CD4-positive, alpha-beta T cell (primary cell): ENCODE measurements at places on chromosomes 5 and 9. TPM values are rescaled to one million over a fixed set of nuclear protein-coding genes. Genes with fewer than 3 reads are reported as not detected.

DNA sequence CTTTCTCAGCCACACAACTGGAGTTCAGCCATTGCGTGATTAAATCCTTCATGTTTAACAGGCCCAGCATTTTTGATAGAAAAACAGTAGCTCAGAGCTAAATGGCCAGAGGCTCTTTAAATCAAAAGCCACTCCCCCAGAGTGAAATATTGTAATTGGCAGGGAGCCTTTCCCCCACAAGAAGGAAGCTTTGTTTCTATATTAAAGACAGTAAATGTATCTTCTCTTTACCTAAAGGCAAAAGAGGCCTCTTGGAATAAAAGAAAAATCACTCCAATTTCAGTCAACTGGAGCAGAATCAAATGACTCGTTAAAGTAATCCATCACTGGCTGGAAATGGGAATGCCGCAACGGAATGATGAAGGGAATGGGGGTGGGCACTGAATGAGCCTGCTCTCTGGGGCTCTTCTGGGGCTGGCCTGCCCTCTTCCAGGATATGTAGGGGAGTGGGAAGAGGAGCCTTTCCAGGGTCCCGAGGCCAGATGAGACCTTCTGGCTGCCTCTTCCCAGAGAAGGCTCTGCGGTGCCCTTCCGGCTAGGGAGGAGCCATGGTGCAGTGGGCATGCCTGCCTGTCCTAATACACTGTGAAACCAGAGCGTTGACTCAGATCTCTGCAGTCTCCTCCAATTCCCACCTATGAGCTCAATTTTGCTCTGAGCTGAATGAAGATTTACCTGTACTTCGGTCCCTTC lies 45.2 kb downstream of the ANKDD1B start:
- no peak for DNase-seq
- H3K36me3 ChIP-seq = no peaks in the 10 kb centered on the region
- no peak overlapping the region for H3K27ac ChIP-seq

GRCh38 chr5:91271999-91272398 lies 111.1 kb downstream of the ARRDC3 start:
- no peak overlapping the region for H3K4me3 ChIP-seq
- no peaks in the 10 kb centered on the region for H3K27me3 ChIP-seq
- H3K27ac ChIP-seq = no peak overlapping the region
- no peaks in the 10 kb centered on the region for H3K36me3 ChIP-seq
- H3K4me1 ChIP-seq = peaks cover 8% of the 10 kb centered on the region

GRCh38 chr5:100802208-100802607 lies 100.9 kb downstream of the ST8SIA4 start:
- H3K27me3 ChIP-seq = no peaks in the 10 kb centered on the region
- DNase-seq = no peak
- peaks cover 2% of the 10 kb centered on the region for H3K36me3 ChIP-seq
- no peak overlapping the region for H3K27ac ChIP-seq
- H3K4me3 ChIP-seq = no peak overlapping the region

DNA sequence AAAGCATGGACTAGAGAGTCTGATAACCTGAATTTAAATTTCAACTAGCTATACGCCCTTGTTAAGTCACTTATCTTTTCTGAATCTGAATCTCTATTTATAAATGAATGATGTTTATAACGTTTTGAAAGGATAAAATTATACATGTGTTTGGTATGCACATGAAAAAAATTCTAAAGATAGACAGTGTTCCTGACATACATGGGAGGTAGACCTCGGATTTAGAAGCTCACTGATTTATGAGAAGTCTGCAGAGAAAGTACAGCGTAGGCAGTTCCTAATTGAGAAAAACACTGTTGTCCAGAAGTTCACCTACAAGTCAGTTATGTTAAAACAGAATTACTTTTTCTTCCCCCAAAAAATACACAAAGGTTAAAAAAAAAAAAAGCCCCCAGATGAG lies 26.6 kb downstream of the MPDZ start:
- no peak for DNase-seq
- no peaks in the 10 kb centered on the region for H3K4me1 ChIP-seq
- H3K27me3 ChIP-seq = no peaks in the 10 kb centered on the region

GRCh38 chr5:9468060-9468388 lies 77.9 kb downstream of the SEMA5A start:
- DNase-seq = no peak
- no peaks in the 10 kb centered on the region for H3K27me3 ChIP-seq
- H3K4me1 ChIP-seq = no peaks in the 10 kb centered on the region
- H3K4me3 ChIP-seq = no peak overlapping the region
- no peak overlapping the region for H3K27ac ChIP-seq

GRCh38 chr9:29822458-29822857 lies 2249.2 kb upstream of the C9orf72 start:
- DNase-seq = no peak
- no peaks in the 10 kb centered on the region for H3K27me3 ChIP-seq
- no peak overlapping the region for H3K27ac ChIP-seq
- no peaks in the 10 kb centered on the region for H3K4me1 ChIP-seq
- no peak overlapping the region for H3K4me3 ChIP-seq

DNA sequence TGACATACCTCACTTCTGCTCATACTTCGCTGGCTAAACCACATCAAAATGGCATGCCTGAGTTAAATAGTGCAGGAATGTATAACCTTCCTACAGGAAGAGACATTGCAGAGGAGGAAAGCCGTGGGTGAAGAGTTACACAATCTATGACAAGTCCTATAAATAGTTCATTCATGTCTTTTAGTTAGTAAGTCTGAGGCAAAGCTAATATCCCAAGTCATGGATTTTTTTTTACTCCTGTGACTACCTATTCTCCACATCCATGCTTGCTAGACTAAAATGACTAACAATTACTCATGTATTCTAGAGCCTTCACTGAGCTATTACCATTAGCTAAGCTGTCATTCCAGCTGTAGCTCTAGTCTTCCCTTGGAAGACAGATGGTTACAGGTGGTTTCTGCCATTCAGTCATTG lies 391.3 kb downstream of the NR2F1-AS1 start:
- no peaks in the 10 kb centered on the region for H3K4me1 ChIP-seq
- no peak overlapping the region for H3K27ac ChIP-seq
- DNase-seq = no peak
- H3K36me3 ChIP-seq = no peaks in the 10 kb centered on the region

DNA sequence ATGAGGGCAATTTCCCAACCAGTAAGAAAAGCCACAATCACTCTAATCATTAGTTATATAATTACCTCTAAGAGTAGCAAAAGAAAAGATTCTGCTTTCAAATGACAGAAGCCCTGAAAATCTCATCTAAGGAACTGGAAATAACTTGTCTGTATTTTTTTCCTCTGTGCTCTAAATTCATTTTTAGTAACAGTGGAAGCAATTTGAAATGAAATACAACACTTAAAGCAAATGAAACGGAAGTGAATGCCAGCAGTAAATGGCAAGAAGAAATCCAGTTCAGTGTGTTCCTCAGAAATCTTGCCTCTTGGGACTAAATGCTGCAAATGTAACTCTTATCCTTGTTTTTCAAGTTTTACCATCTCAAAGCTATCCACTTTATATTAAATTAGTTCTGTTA lies 294.9 kb downstream of the TAF11L14 start:
- H3K4me3 ChIP-seq = no peak overlapping the region
- no peaks in the 10 kb centered on the region for H3K27me3 ChIP-seq
- DNase-seq = no peak
- no peaks in the 10 kb centered on the region for H3K36me3 ChIP-seq
- H3K27ac ChIP-seq = no peak overlapping the region

DNA sequence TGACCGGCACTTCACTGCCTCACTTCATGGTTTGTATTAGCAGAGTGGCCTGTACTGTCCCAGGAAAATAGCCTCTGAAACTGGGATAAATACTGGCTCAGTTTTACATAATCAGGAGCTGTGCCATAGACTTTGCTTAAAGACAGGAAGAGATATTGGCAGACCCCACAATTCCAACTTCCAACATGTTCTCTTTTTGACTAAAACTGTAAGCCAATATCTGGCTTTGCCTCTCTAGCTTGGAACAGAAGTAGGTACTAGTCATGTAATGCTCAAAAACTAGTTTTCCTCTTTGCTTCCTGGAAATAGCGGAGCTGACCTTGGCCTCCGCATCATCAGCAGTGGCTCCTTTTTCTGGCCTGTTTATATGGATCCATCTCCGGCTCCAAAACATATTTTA lies 276.9 kb downstream of the CDH9 start:
- no peak overlapping the region for H3K27ac ChIP-seq
- no peaks in the 10 kb centered on the region for H3K4me1 ChIP-seq
- DNase-seq = no peak
- no peaks in the 10 kb centered on the region for H3K27me3 ChIP-seq
- H3K36me3 ChIP-seq = no peaks in the 10 kb centered on the region
- H3K4me3 ChIP-seq = no peak overlapping the region

DNA sequence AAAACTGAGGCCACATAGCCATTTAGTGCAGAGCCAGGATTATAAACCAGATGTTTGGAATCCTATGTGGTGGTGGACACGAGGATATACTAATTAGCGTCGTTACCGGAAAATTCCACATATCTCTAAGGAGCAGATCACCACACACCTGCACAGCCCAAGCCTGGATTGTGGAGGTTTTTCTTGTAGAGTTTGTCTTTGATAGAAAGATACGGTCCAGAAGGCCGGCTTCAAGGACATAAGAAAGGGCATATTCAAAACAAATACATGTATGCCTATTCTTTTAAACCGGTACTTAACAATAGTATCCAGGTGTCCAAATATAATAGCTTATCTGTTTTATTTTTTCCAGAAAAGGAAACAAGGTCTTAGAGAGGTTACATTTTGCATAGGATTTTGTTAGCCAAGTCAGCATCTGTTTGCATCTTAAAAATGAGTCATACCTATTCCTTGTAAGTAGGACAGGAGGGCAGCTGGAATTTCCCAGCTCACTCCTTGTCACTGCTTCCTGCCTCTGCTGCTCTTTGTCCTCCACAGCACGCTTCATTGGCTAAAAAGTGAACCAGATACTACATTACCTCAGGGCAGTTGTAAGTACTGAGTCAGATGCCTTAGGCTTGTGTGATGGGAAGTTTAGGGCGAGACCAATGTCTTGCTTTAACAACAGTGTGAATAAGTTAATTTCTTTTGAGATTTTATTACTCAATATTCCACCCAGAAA lies 3.6 kb downstream of the TMC1 start:
- no peak for DNase-seq
- H3K27ac ChIP-seq = no peak overlapping the region
- peaks cover 25% of the 10 kb centered on the region for H3K4me1 ChIP-seq
- H3K27me3 ChIP-seq = no peaks in the 10 kb centered on the region
- H3K36me3 ChIP-seq = no peaks in the 10 kb centered on the region
- H3K4me3 ChIP-seq = no peak overlapping the region

DNA sequence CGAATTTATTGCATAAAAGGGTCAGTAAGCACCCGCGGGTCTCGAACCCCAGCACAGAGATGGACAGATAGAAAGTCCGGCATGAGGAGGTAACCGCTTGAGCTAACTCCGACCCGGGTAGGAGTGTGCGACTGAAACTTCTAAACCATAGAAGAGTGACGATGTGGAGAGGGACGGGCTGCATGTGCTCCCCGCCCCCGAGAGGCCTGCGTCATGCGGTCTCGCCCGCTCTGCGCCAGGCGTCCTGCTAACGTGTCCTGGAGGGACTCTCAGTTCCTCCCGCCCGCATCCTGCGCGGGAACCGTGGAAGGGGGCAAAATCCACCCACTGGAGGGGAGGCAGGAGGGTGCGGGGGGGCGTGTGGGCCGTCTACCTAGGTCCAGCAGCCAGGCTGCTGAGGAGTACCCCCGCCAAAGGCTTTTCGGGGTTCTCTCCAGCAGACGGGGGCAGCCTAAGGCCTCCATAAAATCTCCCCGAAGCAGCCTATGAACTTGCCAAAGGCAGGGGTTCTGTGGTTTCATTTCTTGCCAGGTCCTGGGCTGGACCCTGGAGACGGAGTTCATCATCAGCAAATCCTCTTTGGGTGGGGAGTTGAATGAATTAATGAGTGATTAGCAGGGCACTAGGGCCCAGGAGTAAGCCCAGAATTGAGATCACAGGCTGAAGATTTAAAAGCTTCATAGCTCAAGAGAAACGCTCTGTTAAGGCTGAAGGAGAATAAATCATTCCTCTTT lies 51.9 kb downstream of the TGFBI start:
- peaks cover 22% of the 10 kb centered on the region for H3K27me3 ChIP-seq
- no peaks in the 10 kb centered on the region for H3K36me3 ChIP-seq
- H3K4me1 ChIP-seq = peaks cover 18% of the 10 kb centered on the region
- H3K4me3 ChIP-seq = peak overlapping the region; percentile 29
- DNase-seq = peak; percentile 71
- no peak overlapping the region for H3K27ac ChIP-seq

The ZNF483 gene
- total RNA-seq = 28.5 TPM

The TLR4 gene
- 0.44 TPM for total RNA-seq

The TAF11L10 gene
- not detected for total RNA-seq

The SCGB3A2 gene
- total RNA-seq = not detected

The PRDM9 gene
- total RNA-seq = not detected

The OTULINL gene
- total RNA-seq = 55.6 TPM

The ARRDC1 gene
- total RNA-seq = 45.5 TPM

The LCN9 gene
- not detected for total RNA-seq

The MRPL36 gene
- 14.3 TPM for total RNA-seq

The C9 gene
- total RNA-seq = not detected

The IRX2 gene
- total RNA-seq = not detected

The GGTA1 gene
- not detected for total RNA-seq
